ENCODE measurements at places on chromosomes 7 and 10.

DNA sequence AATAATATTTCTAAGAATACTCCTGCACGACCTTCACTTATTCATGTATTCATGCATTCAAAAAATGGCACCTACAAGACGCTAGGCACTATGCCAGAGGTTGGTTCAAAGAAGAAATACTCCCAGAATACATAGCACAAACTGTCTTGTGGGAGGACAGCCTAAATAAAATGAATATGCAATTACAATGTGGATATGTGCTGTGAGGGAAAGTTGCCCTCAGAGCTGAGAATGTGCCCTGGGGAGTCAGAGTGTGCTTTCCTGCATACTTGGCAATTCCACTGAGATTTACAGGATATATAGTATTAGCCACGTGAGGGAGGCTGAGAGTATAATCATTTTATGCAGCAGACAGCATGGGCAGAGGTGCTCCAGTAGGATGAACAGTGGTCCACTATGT, 872.9 kb downstream of the GRID1 start:
- DNase-seq: no peak

- DNase-seq: peak; percentile 66
Observed at GRCh38 chr7:74202841-74203556, 6.8 kb upstream of the LAT2 start.

DNA sequence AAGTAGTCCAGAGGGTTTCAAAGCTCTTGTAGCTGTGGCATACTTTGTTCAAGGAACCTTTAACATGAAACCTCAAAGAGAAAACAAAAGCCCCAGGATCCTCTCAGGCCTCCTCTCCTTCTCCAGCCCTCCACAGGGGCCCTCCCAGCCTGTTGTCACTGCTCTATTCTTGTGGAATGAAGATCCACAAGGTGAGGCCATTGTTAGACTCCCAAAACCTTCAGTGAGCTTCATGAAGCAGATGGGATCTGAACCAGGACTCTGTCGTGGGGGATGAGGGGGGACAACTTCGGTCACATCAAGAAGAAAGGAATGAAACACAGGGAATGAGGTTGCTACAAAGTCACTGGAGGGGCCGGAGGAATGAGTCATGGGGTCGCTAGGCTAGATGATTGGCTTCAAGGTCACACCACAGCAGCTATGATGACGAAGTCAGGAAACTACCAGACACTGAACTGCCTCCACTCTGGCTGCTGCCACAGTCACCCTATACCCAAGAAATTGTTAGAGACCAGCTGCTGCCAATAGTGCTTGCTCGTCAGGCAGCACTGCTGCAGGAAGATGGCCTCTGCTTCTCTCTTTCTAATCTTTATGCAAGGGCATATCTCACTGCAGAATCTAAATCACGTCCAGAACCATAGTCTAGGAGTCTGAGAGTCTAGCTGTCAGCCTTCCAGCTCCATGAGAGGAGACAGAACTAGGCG, 208.8 kb downstream of the HIBADH start:
- no peak for DNase-seq

DNA sequence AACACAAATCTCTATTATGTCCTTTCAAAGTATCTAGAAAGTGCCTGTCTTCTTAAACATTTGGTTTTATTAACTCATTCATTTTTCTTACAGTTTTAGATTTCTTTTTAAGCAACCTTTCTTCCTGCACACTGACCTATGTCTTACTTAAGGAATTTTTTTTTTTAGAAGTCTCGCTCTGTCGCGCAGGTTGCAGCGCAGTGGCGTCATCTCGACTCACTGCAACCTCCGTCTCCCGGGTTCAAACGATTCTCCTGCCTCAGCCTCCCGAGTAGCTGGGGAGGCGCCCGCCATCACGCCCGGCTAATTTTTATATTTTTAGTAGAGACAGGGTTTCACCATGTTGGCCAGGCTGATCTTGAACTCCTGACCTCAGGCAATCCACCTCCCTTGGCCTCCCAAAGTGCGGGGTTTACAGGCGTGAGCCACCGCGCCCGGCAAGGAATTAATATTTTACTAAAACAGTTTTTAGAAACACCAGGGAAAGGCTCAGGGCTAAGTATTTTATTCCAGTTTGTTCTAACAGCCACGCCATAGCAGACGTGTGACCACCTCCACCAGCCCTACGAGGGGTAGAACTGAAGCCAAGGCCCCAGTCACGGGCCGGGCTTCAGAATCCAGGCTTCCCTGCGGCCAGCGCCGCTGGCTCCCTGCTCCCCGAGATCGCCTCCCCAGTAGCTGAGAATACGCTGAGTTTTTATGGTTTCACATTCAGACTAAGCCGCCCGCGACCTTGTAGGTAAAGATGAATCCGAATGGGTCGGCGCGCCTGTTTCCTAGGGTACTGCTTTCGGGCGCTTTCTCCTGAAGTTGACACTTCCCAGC, 941 bp upstream of the LUC7L2 start:
- peak; percentile 41 for DNase-seq

GRCh38 chr7:47378728-47379395, 203.0 kb downstream of the TNS3 start:
- no peak for DNase-seq

DNA sequence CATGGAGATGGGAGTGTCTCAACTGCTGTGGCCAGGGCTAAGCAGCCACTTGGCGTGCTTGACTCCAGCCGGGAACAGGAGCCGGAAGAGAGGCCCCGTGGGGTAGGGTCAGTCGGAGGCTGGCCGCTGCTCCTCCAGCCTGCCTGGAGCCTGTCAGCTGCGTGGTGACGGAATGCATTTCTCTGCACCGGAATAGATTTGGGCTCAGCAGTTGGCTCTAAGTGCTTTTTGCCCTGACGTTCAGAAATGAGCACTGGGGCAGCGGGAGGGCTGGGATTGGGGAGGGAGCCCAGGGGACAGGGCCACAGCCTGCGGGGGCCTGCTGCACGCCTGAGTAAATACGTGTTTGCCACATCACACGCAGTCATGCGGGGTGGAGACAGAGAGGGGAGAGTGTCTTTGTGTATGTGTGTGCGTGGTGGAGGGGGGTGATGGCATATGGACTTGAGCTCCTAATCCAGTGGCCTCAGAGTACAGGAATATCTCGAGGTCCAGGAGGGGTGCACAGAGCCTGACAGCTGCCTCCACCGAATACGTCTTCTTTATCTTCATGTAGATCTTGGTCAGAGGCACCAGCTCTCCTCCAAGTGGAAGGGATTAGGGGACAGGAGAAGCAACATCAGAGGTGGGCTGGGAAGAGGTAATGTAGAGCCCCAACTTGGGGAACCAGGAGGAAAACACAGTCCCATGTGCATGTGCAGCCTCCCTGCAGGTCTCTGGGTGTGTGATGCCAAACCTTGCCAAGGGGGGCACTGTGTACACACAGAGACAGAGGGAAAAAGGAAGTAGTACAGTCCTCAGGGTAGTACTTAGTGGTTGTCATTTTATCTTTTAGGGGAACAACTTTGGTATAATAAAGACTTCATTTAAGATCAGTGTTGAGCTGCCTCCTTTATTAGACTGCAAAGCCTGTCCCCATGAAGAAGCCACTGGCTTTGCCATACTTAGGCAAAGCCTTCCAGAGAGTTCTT, 151.4 kb downstream of the CDH23 start:
- DNase-seq: peak; percentile 31
